Activated CD4-positive, CD25-positive, alpha-beta regulatory T cell treated with anti-CD3 and anti-CD28 coated beads, Interleukin-2, amount 50 U/mL, for 16 hours (primary cell): ENCODE measurements at places on chromosomes 5 and 9.
A peak's percentile ranks its signal among the peaks of the same experiment; 100 is the strongest.

GRCh38 chr9:123852403-123852802, 77.5 kb downstream of the DENND1A start:
- no peak for DNase-seq

DNA sequence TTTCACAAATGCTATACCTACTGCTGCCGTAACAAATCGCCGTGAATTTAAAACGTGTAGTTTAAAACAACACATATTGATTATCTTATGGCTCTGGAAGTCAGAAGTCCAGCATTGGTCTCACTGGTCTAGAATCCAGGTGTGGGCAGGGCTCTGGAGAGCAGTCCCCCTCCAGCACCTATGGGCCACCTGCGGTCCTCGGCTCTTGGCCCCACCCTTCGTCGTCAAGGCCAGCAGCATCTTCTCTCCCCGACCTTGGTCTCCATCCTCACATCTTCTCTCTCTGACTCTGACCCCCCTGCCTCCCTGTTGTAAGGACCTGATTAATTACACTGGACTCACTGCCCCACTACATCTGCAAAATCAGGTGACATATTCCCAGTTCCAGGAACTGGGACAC, 106.4 kb upstream of the COL5A1 start:
- no peak for DNase-seq

GRCh38 chr5:30867711-30868110, 325.8 kb upstream of the CDH6 start:
- no peak for DNase-seq

- no peak for DNase-seq
These were observed 83.7 kb downstream of the PDE6A start for GRCh38 chr5:149860801-149861322.

- no peak for DNase-seq
These were observed 12.0 kb downstream of the GPSM1 start for GRCh38 chr9:136339173-136339957.

DNA sequence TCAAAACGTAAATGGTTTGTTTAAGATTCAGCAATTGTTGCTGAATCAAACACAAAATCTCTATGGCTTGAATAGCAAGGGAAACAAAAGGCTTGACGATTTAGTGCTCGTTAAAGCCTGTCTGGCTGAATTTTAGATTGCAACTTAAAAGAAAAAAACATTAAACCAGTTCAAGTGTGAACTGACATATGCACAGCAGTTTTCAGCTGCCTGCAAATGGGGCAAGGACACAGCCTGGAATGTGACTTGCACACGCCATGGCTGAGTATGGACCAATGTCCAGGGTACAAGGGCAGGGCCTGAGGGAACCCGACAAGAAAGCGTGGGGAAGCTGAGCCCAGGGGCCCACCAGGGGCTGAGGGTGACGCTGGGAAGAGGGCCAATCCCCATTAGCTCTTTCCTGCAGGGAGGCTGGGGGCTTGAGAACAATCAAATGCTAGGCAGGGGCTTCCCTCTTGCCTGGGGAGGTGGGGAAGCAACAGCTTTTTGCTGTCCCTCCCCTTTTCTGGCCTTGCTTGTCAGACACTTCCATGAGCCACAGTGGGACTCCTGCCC, 89.6 kb upstream of the LRRTM2 start:
- DNase-seq, result no peak

- no peak for DNase-seq
These were observed 27.8 kb downstream of the UBE2D2 start for GRCh38 chr5:139588962-139589361.

GRCh38 chr9:68905129-68905528, 108.8 kb downstream of the PRKACG start:
- no peak for DNase-seq

DNA sequence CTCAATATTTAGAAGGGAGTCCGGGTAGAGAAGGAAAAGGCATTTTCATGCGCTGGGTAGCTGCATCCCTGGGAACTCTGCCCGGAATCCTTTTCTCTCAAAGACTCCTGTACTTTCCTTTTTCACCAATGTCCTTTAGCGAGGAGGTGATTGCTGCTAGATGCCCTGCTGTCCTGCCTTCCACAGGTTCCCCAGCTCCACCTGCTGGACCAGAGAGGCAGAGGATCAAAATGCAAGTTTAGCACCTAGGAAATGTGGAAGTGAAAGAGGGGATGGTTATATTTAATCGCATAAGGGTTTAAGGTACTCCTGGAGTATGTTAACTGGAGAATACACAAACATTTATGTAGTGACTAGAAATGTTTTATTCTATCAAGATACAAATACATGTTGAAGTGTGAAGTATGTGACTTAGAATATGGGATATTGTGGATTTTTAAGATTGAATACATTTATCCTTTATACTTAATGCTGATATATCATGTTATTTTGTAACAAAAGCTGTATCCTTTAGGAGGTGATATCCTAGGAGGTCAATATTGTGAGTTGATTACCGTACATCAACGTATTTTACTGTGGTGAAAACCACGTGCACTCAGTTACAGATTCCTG, 145.7 kb downstream of the ARHGAP26 start:
- DNase-seq, result no peak

- peak; percentile 40 for DNase-seq
These were observed 5.1 kb upstream of the CDX1 start for GRCh38 chr5:150161242-150162141.

DNA sequence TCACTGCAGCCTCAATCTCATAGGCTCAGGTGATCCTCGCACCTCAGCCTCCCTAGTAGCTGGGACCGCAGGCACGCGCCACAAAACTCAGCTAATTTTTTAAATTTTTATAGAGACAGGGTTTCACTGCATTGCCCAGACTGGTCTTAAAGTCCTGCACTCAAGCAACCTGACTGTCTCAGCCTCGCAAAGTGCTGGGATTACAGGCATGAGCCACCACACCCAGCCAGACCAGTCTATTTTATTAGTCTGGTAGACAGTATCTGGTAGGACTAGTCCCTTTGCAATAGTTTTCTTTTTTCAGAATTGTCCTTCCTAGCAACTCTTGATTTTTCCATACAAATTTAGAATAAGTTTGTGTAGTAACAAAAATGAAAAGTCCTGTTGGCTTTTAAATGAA, 14.1 kb upstream of the GPR150 start:
- DNase-seq, result no peak

- DNase-seq, result no peak
These were observed 152.8 kb upstream of the PRLR start for GRCh38 chr5:35383041-35383440.

- no peak for DNase-seq
These were observed 45.8 kb downstream of the MEIKIN start for GRCh38 chr5:131899686-131900085.

- no peak for DNase-seq
These were observed 1.6 kb upstream of the GALT start for GRCh38 chr9:34644766-34645314.

DNA sequence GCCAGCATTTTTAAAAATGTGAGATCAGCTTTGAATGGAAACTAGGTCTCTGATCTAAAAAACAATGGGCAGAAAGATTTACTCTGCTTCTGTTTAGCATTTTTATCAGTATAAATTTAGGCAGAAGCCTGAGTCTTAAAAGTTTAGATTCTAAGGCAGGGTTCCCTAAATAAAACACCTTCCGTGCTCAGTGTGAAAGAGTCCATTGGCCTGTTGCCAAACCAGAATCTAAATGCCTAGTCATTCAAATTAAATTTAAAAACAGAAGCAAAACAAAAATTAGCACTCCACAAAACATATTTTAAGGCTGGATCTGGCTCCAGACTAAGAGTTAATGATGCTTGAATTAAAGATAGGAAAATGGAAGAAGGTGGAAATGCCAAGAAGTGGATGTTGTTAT, 4.5 kb downstream of the TYRP1 start:
- no peak for DNase-seq

- DNase-seq, result no peak
These were observed 94.2 kb upstream of the SAP30L start for GRCh38 chr5:154351566-154351965.

- DNase-seq, result no peak
These were observed 48.7 kb downstream of the TEK start for GRCh38 chr9:27157736-27158135.

DNA sequence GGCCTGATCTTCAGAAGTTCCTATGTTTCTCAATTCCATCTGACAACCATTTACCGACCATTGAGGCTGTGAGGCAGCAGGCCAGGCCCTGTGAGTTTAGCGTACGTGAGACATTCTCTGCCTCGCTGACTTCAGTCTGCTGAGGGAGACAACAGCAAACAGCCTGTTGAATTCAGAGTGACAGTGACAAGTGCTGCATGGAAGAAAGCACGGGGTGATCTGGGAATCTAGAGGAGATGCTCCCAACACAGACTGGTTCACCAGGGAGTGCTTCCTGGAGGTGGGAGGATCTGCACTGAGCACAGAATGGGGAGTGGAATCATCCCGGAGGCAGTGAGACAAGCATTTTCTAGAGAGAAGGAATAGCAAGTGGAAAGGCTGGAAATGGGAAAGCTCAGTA, 10.0 kb upstream of the DDX41 start:
- no peak for DNase-seq

DNA sequence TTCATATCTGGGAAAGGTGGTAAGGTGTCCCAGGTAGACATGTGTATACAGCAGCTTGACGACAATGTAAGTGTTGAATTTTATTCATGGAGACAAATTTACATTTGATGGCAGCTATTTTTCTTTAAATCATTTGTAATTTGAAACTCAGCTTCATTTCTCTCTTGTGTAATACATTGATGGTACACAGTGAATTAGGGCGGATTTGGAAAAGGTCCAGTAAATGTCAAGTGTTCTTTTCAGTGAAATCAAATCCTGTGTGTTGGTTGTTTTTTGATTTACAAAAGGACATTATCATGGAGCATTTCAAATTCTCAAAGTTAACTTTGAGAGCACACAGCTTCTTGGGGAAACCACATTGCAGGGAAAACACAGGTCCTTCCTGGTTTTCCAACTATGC, 30.0 kb upstream of the PCSK1 start:
- no peak for DNase-seq

- DNase-seq, result no peak
These were observed 4.9 kb downstream of the MRPL22 start for GRCh38 chr5:154945695-154946301.

DNA sequence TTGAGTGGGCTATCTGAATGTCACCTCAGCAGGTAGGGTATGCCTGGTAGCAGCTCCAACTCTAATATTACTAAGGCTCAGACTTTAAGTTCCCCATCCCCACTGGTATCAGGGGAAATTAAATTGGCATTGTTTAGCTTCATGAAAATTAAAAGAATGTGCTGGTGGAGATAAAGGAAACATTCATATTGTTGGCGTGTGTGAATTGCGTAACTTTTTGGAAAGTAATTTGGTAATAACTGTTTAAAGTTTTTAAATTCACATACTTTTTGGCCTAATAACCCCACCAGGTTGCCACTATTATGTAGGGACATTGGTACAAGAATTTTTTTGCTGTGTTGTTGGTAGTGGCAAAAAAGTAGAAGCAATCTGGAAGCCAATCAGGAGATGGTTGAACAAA, 29.4 kb downstream of the TNPO1 start:
- no peak for DNase-seq

DNA sequence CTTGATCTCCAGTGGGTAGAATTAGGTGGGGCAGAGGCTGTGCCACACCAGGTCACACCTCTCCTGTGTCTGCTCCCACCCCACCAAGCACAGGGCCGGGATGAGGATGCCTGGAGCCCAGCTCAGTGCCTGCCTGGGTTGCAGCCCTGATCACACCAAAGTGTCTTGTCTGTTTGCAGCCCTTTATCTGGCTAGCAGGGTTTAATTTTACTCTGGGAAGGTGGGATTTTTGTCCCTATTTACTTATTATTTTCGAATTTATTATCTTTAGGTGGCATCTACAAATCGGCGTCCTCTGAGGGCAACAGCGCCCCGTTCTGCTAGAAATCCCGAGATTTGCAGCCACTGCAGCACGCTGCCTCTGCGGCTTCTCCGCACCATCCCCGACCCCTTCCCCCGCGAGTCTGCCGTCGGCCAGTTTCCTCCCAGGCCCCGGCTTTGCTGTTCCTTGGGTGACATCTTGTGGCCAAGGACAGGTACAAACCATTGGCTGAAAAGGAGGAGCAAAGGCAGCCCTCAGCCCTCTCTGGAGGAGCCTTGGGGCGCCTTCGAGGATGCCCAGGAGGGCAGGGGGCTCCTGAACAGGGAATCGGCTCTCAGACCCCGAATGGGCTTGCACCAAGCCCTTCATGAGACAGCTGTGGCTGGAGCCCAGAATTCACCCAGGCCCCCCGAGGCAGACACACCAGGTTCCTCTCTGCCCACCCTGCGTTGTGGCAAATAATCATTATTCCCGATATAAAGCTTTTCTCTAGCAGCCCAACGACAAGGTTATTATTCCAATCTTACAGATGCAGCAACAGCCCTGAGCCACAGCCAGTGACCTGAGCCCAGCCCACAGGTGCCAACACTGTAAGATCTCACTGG, 113.0 kb downstream of the GAPVD1 start:
- DNase-seq, result peak; percentile 16

DNA sequence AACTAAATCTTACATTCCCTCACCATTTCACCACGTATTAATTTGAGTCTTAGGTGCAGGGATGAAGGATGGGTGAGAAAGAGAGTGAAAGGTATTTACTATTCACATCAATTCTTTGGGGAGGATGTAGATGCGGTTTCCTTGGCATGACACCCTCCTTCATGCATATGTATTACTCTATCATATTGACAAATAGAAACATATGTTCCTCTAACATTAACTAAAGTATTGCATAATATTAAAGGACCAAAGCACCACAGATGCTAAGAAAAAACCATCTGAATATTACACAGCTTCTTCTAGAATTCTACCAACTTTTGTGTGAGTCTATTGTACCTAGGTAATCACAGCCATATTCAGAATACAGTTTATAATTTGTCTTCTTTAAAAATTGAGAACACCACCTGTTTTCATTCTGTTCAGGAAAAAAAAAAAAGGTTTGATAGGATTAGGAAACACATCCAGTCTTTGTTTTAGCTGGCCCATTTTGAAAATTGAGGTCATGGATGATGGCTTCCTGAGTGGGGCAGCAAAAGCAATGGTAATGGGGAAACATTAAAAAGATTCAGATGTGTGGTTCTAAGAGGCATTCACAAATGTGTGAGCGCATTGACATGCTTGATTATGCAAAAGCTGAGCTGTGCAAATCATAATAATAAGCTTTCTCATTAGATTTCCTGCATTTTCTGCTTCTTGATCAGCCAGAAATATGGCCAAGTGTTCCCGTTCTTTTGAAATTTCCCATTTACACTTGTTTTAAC, 1011.5 kb upstream of the NUDT12 start:
- DNase-seq, result no peak

DNA sequence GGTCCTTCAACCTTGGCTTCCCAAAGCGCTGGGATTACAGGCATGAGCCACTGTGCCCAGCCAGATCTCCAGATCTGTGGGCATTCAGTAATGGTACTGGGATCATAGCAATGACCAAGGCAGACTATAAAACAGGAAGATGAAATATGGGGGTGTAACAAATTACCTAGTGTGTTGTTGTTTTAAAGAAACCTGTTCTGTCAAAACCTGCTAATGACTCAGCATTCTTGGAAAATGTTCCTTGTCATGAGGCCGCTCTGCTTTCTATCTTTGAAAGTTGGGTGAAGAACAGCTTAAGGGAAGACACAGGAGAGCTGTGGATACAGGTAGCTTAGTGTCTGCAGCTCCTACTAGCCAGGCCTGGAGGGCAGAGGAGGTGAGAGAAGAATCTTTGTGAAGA, 19.4 kb downstream of the TARS1 start:
- no peak for DNase-seq
